MCF 10A (cell line): ENCODE measurements at places on chromosomes 16 and 17. TPM values are rescaled to one million over a fixed set of nuclear protein-coding genes. Genes with fewer than 3 reads are reported as not detected.

DNA sequence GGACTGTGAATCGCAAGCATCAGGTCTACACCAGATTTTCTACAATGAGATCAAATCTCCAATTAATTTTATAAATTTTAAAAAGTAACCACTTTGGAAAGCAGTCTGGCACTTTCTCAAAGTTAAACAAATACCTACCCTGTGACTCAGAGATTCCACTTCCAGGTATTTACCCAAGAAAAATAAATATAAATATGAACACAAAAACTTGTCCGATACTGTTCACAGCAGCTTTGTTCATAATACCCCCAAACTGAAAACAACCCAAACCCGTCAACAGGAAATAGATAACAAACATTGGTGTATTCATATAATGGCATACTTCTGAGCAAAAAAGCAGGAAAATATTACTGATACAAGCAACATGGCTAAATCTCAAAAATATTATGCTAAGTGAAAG, 12.1 kb downstream of the ZDHHC7 start:
- DNase-seq: peak; percentile 41

Gene USB1
- total RNA-seq: 49.2 and 57.1 TPM in 2 replicates

GRCh38 chr17:18280249-18280648, 19.8 kb downstream of the MIEF2 start:
- no peak for DNase-seq

DNA sequence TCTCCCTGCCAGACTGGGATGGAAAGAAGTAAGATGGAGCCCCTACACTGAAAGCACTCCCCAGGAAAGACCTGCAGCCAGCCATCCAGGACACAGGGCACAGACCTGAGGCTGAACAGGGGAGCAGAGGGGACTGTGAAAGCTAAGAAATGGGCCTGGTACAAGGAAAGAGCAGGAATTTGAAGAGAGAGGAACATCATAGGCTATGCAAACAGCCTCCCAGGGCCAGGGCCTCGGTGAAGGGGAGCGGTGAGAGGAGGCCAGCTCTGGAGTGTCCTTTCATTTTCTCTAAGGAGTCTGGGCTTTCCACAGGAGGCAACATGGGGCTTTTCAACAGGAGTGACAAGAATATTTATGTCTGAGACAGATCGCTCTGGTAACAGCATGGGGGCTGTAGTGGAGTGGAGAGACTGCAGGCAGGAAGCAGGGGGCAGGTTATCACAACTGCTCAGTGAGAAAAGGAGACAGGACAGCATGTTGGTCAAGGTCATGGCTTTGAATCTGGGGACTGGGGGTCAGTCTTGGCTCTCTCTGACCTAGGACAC, 50.1 kb downstream of the TOM1L2 start:
- no peak for DNase-seq

- DNase-seq: no peak
These were observed 318.4 kb downstream of the XYLT1 start for GRCh38 chr16:17152311-17152710.

DNA sequence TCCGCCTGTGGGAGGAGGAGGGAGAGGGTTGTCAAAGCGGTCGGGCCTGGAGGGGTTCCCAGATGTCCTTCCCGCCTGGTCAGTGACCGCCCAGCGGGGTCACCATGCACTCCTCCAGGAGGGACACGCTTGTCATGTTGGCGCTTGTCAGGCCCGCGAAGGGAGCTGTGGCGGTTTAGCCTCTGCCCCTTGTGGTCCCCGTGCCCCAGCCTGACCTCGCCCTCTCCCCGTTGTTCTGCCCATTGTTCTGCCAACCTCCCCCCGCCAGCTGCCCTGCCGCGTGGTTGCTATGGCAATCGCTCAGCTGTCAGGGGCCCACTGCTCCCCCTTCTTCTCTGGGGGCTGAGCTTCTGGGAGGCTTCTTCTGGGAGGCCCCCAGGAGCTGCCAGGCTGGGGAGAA, 146.4 kb upstream of the CIBAR2 start:
- no peak for DNase-seq

GRCh38 chr16:67881621-67882161, 3.0 kb upstream of the NRN1L start:
- no peak for DNase-seq

- DNase-seq: no peak
These were observed 49.3 kb upstream of the BCO1 start for GRCh38 chr16:81189100-81189664.

Gene TPSB2
- not detected in 2 replicates for total RNA-seq

DNA sequence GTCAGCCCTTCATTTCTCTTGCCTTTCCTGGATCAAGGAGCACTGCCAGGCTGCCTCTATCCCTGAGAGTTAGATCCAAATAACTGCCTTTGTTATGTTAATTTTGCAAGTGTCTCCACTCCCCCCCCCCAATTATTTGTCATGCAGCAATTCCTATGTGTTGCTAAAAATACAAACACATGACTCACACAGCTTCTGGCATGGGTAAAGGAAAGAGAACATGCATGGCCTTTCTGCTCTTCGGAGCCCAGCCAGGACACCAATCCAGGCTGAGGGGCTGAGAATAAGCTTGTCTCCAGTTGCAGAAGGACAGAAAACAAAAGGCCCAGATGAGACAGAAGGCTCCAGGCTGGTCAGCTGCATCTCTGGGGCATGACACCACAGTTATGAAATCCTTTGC, 148.0 kb upstream of the TNRC6C start:
- peak; percentile 75 for DNase-seq

Gene DOC2B
- not detected in 2 replicates for total RNA-seq
